ENCODE measurements at places on chromosomes 13 and 19. TPM values are rescaled to one million over a fixed set of nuclear protein-coding genes. Genes with fewer than 3 reads are reported as not detected.
A peak's percentile ranks its signal among the peaks of the same experiment; 100 is the strongest.

The BEST2 gene
- polyA plus RNA-seq = not detected

GRCh38 chr13:34772881-34773280, 169.2 kb upstream of the NBEA start:
- DNase-seq = no peak

DNA sequence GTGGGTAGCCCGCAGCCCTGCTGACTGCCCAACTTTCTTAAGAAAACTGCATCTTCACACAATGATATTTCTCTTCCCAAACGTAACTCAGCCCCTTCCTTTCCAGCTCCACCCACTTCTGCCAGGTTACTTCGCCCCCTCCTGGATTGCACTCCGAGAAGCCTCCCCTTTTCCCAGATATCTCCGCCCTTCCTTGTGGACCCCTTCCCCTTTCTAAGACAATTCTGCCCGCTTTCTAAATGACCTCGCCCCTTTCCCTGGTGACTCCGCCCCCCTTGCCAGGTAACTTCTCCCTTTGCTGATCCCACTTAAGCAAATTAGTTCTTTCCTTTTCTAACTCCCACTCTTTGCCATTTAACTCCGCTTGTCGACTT, 2.6 kb downstream of the VSIG10L start:
- DNase-seq = no peak

DNA sequence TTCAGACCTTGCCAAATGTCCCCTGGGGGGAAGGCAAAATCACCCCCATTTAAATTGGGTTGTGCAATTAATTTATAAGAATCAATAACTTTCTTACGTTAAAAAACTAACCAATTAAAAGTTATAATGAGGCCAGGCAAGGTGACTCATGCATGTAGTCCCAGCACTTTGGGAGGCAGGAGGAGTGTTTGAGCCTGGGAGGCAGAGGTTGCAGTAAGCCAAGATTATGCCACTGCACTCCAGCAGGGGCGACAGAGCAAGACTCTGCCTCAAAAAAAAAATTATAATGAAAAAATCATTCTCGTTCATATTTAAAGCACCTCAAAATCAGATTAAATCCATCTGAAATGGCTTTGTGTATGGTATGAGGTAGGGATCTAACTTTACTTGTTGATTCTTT, 18.4 kb upstream of the SIGLEC14 start:
- no peak for DNase-seq

- no peak for DNase-seq
Measured at GRCh38 chr19:16794456-16795441, 34.4 kb upstream of the SIN3B start.

- no peak for DNase-seq
Measured at GRCh38 chr19:33634361-33635091, 12.8 kb downstream of the CHST8 start.

GRCh38 chr19:36915992-36916830, at the start of the genes ZNF568 and ZNF829:
ZNF568 (plus strand) TSS chr19:36916332; CDS start chr19:36922771, 6,439 bp downstream.
ZNF829 (minus strand) TSS chr19:36916291; CDS start chr19:36915167, 1,124 bp downstream.
- peak; percentile 89 for DNase-seq

Data from renal pelvis (tissue), 12 donors.